NCI-H774 (cell line): ENCODE measurements at places on chromosomes 13 and 19.

DNA sequence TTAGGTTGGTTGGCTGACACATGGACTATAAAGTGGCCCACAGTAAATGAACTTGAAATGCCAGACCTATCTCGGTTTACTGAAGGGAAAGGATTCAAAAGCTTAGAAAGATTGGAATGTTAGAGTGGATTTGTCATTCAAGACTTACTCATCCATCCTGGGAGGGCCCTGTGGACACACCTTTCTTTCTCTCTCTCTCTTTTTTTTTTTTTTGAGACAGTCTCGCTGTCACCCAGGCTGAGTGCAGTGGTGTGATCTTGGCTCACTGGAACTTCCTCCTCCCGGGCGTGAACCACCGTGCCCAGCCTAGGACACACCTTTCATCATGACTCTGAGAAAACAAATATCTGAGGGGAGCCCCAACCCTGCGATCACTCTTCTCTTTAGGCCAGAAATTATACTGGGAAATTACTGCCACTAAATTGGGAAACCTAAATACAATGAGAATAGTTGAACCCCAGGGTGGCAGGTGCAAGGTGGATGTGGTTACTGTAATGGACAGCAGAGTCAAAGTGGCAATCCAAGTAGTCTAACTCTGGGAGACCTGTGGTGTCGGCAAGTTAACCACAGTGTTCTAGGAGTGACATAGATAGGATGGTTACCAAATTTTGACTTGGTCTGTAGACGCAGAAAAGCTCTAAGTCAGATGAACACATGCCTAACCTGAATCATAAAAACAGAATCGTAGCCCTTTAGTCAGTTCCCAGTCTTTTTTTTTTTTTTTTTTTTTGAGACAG lies 47.1 kb upstream of the ZMYM5 start:
- DNase-seq, result no peak

DNA sequence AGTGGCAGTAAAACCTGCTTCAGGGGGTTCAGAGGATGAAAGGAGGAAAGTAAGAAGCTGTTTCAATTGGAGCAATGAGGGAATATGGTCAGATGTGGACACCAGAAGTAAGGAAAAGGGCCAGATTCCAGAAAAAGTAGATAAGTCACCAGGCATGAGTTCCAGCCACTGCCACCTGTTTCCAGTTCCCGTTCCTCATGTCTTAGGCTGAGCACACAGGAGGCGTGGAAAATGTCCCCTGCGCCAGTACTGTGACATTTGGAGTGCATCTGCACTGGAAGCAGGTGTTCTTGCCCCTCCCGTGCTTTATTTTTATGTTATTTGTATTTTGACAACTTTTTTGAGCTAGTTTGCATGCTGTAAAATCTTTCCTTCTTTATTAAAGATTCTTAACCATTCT lies 25.3 kb downstream of the LMO7 start:
- no peak for DNase-seq

GRCh38 chr13:71877256-71877653 lies 10.3 kb upstream of the DACH1 start:
- no peak for DNase-seq

- no peak for DNase-seq
Observed at GRCh38 chr13:30806784-30807183, 71.4 kb downstream of the ALOX5AP start.

DNA sequence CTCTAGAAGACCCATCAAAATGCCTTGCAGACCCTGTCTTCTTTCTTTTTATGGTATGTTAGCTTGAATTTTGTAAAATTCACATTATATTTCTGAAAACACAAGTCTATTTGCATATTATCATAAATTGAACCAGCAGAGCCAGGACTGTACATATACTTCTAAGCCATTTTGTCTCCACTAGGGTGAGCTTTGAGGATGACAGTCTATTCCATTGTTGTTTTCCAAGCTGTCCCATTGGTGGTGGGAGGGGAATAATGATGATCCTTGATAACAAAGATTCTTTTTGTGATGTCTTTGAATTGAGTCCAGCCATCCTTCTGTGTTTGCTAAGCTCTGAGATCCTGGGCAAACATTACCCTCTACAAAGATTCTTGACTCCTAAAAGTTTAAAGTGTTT lies 359.3 kb upstream of the PCDH20 start:
- DNase-seq, result no peak

GRCh38 chr19:19202707-19203011 lies 555 bp downstream of the NR2C2AP start:
- DNase-seq, result no peak

DNA sequence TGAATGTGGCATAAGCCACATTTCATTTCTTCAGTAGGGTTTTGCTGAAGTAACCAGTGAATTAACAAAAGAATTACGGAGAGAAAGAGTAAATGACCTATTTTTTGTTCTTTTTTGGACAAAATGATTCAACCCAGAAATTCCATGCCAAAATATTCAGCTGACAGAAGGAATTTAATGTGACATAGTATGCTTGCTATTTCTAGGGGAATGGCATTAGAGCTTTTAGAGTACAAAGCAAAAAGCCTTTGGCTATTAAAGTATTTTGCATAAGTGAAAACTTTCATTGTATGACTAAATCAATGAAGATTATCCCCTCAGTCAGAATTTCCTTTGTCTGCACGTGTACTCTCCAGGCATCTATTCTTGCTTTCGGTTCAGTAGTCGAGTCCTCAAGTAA lies 465.3 kb downstream of the COG6 start:
- DNase-seq, result no peak

DNA sequence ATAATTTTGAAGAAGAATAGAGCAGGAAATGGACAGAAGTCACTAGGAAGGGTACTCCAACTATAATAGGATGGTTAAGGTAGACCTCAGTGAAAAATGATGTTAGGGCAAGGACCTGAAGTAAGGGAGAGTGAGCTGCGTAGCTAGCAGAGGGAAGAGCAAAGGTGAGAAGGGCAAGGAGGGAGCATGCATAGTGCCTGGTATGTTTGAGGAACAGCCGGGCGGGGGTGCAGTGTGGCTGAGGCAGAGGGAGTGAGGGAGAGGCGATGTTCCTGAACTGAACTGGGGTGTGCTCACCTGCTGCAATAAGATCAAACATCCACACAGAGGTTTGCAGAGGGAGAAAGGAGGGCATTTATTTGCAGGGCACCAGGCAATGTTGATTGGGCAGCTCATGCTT lies 110.4 kb downstream of the DNAJC15 start:
- DNase-seq, result no peak

DNA sequence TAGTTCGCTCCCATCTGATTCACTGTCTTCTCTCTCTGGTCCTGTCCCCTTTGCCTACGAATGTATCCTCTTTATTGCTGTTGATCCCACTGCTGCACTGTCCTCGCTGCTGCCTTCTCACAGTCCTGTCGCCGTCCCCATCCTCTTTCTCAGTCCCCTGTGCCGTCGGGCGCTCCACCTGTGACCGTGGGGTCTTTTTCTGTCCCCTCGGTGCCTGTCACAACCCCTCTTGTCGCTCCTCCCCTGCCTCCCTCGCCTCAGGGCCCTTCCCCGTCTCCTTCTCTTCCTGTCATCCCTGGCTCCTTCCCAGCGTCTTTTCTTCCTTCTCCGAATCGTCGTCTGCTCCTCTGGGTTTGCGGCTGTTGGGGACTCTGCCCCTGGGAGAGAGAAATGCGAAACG lies 32.3 kb downstream of the SYT3 start:
- DNase-seq, result no peak

GRCh38 chr19:33246709-33247440 lies 21.2 kb upstream of the SLC7A10 start:
- no peak for DNase-seq

DNA sequence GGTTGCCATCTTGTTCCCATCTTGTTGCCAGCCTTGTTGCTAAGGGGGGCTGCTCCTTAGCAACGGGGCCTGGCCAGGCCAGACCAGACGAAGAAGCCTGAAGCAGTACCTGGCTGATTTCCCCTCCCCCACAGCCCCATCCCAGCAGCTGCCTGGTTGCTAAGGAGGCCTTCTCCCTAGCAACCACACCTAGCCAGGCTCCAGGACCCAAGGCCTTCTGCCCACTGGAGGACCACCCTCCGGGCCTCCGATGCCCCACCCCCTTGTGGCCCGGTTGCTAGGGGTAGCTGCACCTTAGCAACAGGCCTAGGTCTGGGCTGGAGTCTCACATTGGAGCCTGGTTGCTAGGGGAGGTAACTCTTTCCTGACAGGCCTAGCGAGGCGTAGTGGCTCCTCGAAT lies 3.9 kb downstream of the PRRG2 start:
- no peak for DNase-seq

DNA sequence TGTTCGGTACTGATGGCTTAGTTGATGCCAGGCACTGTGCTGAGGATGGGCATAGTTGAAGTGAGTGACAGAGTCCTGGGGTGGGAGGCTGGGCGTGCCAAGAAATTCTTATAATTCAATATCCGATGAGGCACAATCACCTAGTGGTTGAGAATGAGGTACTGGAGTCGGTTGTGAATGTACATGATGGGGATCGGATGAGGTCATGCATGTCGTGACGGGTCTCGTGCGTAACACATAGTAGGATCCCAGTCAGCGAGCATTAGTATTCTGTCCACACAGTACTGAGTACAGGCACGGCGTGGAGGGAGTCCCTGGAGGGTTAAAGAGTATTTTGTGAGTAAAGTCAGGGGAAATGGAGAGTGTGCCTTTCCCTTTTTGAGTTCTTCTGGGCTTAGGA lies 2.8 kb downstream of the SAFB start:
- no peak for DNase-seq

- no peak for DNase-seq
Observed at GRCh38 chr13:108266321-108266990, 3.1 kb upstream of the TNFSF13B start.

DNA sequence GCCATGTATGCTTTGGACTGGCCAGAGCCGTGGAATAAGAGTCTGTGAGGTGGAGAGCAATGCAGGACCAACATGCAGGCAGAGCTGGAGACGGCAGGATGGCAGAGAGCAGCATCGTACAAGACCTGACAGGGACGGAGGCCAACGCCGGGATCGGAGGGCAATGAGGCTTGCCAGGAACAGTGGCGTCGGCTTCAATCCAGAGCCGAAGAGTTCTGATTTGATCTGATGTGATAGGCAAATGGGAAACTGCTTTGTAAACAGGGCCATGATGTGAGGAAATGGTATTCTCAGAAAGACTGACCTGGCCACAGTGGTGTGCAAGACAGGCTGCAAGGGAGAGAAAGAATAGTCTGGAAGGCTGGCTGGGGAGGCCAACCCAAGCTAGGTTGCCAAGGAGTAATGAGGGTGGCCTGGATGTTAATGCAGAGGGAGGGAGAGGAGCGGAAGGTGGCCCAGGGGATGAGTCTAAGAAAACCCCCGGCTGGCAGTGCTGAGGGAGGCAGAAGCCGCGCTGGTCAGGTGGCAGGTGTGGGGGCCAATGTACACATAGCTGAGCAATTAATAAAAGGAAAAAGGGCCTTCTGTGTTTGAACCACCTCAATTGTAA lies 26.7 kb downstream of the RCBTB2 start:
- peak; percentile 23 for DNase-seq

DNA sequence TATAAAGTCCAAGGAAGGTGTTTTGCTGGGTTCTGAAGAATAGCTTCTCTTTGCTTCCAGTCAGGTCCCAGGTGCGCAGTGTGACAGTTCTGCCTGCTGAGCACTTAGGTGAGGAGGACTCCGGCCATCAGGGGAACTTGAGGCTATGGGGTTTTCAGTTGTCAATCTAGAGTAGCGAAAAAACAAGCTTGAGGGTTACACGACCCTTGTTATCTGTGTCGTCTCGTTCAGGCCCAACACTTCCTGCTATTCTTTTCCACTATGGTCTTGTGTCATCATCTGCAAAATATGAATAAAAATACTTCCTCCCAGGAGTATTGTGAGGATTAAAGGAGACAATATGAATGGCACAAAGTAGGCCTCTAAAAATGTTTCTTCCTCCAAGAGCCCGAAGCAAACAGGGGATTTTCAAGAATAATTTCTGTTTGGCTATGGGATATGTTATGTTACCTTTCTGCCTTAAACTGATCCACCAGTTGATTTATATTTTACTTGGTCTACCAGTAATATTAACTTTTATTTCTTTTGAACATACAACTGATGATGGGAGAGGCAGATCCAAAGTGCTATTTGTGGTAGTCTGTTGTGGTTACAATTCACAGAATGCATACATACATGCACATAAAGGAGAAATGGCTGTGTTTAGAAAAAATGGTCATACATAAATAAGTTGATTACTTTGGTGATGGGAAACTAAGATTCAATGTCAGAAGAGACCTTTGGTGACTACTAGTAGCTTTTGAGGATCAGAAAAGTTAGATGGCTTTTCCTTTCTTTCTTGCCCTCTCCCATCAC lies 40.5 kb upstream of the RCBTB2 start:
- DNase-seq, result no peak

- no peak for DNase-seq
Observed at GRCh38 chr13:40453351-40454021, 213.0 kb downstream of the FOXO1 start.

GRCh38 chr13:39563470-39563735 lies 39.6 kb downstream of the LHFPL6 start:
- DNase-seq, result no peak

- no peak for DNase-seq
Observed at GRCh38 chr13:39602277-39602613, 748 bp downstream of the LHFPL6 start.

- no peak for DNase-seq
Observed at GRCh38 chr19:2207991-2208860, 27.9 kb downstream of the PLEKHJ1 start.

- no peak for DNase-seq
Observed at GRCh38 chr19:3769494-3769893, 2.5 kb downstream of the RAX2 start.

DNA sequence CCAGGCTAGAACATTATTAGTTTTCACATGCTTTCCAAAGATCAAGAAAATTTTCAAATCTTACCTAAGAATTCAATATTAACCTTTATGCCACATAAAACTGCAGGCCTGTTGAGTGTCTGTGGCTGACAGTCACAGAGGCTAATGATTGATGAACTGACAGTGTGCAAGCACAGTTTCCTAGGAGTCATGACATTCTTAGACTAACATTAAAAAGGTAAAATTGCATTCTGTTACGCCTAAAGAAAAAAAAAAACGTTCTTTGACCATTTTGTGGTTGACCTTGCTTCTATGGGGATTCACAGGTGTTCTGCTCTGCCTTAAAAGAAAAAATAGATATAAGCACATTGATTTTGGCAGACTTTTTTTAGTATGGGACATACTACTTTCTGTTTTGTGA lies 1776.2 kb downstream of the PCDH9 start:
- DNase-seq, result no peak

DNA sequence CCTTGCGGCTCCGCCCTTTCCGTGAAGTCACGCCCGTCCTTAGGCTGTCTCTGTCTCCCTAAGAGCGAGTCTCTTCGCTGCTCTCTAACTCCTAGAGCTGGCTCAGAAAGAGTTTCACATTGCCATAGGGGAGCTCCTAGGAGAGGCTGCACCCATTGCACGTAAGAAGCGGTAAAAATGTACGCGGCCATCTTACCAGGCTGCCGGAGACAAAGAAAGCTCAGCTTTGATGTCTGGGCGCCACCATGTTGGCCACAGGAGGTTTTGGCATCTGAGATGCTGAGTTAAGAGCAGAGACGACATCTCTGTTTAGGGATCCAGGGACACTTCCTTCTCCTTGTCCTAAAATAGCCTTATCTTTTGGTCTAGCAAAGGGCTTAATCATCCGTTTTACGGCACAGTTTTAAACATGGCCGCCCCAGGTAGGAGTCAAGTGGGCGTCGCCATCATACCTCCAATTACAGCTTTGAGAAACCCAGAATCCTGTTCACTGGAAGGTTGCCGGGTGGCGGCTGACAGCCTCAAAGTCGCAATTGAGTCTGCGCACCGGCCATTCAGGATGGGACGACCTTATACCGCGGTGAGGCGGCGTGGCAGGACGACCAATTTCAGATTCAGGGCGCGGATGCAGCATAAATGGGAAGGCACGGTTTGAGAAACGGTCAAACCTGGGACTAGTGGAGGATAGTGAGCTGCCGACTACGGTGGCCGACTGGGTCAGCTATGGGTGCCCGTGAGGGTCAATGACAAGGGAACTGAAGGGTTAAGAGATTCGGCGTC lies at the start of gene ZNF793:
Gene ZNF793 (plus strand): TSS at position 553 of the 780 bp plus-strand sequence. CDS start 16,501 bp downstream, outside the sequence.
- peak; percentile 75 for DNase-seq
